NCI-H1092 (cell line): ENCODE measurements at places on chromosomes 4 and X.

- DNase-seq, result no peak
These were observed 175.8 kb upstream of the NPY2R start for GRCh38 chr4:155032521-155033229.

DNA sequence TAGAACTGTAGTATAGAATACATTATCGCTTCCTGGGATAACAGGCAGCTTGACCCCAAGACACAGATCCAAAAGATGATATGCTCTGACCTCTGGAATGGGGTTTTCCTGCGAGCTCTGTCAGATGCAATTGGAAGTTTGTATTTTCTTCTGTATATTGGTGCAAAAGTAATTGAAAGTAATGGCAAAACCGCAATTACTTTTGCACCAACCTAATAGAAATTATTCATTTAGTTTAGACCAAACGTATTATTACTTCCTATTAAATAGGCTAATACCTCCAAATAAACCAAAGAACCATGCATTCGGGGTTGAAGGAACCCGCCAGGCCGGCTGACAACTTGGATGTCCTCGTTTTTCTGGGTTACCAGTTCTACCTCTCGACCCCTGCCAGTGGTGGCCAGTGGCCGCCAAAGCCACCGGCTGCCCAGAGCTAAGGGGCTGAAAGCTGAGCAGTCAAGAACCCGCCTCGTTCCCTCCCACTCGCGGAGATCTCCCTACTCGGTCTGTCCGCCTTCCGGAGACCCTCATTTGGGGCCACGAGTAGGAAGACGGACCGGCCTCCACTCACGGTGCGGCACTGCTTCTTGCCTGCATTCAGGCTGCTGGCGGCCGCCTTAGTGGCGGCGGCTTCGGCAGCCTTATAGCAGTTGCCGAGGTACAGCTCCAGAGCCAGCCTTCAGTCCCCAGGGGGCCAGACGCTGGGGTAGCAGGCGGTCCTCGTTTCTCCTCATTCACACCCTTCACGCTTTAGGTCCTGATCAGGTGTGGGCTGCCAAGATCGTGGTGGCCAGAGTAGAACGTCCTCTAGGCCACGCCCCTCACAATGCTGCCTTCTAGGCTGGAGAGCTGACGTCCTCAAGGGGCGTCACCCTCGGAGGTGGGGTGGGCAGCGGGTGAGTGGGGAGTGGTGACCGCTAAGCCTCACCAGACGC is 121.9 kb downstream of the RBMX2 start:
- peak; percentile 11 for DNase-seq

DNA sequence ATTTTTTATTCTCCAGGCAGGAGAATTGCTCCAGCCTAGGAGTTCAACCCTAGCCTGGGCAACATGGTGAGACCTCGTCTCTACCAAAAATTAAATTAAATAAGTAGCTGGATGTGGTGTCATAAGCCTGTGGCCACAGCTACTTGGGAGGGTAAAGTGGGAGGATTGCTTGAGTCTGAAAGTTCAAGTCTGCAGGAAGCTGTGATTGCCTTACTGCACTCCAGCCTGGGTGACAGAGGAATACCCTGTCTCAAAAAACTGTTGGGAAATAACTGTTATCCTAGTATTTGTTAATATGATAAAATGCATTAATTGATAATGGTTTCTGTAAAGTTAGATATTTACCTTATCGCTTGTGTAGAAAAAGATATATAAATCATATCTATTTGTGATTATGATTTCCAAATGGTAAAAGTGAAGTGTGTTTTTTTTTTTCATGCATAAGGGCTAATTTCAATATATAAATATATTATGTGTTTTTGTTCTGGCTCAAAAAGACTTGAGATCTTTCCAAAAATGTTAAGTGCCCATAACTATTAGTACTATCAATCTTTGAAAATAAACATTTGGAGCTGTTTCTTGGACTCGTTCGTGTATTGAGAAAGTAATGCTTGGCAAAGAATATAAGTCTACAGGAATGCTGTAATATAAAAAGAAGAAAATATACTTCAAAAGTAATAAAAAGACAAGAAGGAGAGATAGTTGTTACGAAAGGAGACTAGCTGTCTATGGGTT is 396.6 kb downstream of the ADGRL3 start:
- no peak for DNase-seq

- no peak for DNase-seq
These were observed 192.3 kb upstream of the NR3C2 start for GRCh38 chr4:148634476-148634875.

- no peak for DNase-seq
These were observed 150.6 kb upstream of the TRPC5 start for GRCh38 chrX:112233164-112233563.

- DNase-seq, result no peak
These were observed 118.8 kb upstream of the CBR4 start for GRCh38 chr4:169128902-169129301.

DNA sequence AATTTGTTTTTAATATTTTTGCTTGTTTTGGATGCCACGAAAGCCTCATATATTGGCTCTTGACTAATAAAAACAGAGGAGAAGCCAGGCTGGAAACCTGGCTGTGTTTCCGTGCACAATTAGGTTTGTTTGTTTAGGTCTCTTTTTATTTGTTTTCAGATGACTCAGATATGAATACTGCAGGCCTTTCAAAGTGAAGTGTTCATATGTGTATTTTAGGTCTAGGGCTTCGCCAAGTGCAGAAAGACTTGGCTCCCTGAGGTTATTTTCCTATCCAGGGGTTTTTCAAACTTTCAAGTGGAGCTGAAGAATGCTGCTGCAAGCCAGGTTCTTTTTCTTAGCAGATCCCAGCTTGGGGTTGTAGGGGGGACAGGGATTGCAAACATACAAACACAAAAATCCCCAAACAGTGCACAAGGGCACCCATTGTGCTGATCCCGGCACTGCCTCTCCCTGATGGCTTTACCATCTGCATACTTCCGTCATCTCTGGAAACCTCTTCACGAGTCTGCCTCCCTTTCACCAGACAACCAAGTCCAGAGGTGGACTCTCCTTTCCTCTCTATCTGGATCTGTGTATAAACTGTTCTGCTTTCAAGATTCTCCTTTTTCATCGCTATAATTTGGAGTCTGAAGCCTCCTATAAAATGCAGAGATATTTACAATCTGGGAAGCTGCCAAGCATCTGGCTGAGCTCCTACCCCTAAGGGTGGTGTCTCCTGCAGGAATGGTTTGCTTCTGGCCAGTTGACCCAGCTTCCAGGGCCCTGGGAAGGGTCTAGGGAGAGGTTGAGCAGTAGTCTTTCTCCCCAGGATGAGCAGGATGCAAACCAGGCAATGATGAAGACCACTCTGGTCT is 108.6 kb downstream of the SMIM20 start:
- peak; percentile 52 for DNase-seq

DNA sequence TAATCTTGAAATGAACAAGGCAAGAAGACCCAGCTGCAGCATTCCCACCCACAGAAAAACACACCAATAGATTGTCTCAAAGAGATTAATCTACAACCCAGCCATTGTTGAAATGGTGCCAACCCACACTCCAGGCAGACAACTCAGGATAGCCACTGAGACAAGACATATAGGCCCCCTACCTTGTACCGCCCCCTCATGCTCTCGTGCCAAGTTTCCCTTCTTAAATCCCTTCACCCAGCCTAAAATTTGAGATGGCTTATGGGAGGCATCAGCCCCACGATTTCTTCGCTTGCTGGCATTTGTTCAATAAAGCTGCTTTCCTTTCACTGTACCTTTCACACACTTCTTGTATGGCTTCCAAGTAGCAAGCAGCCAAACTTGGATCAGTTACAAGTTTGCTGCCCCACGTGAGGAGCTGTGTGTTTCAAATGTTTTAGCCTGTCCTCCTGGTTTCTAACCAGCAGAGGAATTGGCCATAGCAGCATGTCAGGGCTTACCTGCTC is 1754.1 kb downstream of the C4orf33 start:
- DNase-seq, result no peak

DNA sequence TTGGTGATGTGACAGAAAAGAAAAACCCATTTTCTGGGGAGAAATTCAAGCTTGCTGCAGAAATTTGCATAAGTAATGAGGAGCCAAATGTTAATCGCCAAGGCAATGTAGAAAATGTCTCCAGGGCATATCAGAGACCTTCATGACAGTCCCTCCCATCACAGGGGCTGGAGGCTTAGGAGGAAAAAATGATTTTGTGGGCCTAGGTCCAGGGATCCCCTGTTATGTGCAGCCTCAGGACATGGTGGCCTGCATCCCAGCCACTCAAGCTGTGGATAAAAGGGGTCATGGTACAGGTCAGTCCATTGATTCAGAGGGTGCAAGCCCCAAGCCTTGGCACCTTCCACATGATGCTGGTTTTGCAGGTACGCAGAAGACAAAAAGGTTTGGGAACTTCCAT is 90.7 kb downstream of the TGIF2LX start:
- no peak for DNase-seq

- DNase-seq, result peak; percentile 10
These were observed 660 bp downstream of the GEMIN8 start for GRCh38 chrX:14029039-14029424.

DNA sequence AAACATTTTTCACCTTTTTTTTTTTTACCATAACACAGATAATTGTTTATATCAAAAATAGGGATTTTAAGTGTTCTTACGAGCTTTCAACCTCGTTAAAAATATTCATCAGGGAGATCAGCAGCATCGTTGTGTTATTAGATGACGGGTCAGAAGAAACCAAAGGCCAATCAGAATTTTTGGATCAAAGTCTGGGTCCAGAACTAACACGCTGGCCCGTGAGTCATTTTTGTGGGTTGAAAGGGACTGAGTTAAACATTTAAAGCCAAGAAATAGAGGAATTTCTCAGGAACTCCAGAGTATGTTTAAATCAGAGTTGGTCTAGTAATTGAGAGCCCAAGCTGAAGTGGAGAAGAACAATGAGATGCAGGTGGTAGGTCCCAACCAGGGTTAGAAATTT is 170.8 kb downstream of the TLL1 start:
- no peak for DNase-seq

DNA sequence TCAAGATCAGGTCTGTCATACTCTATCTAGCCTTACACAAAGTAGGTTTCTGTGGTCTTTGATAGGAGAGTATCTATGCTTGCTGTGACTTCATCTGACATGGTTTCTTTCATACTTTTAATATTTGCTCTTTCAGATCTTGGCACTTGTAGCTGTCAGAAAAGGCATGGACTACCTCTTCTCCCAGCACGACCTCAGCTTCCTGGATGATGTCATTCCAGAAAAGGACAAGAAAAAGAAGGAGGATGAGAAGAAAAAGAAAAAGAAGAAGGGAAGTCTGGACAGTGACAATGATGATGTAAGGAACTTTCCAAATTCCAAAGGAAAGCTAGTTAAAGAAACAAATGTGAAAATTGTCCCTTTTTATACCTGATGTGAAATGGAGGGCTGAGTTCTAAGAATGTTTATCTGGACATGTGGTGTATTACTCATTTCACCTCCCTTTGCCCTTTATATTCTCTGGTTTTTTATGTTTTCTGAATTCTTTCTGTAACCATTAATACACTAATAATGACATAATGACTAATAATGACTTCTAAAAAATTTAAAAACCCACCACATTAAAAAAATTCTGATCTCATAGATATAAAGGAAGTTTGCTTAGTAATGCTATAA is 221.2 kb downstream of the SLC4A4 start:
- no peak for DNase-seq

GRCh38 chr4:168021666-168022065 is 70.7 kb upstream of the ANXA10 start:
- DNase-seq, result no peak

DNA sequence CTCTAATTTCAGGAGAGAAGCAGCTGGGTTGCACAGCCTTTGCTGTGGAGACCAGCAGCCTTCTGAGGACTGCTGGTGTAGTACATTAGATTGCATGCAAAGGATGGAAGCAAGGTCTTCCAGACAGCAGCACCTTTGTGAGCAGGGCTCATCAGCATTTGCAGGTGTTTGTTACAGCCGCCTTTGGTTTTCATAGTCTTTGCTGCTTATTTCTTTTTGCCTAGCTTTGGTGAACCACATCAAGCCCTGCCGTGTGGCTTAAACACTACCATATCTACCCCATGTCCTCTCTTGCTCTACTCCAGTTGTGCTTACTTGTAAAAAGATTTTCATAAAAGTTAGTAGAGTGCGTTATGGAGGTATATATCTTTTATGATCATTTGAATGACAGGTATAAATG is 57.5 kb downstream of the MTM1 start:
- no peak for DNase-seq

- DNase-seq, result no peak
These were observed 12.8 kb upstream of the F8A1 start for GRCh38 chrX:154873329-154873728.

- DNase-seq, result no peak
These were observed 43.4 kb upstream of the PHF8 start for GRCh38 chrX:54087661-54088060.

- no peak for DNase-seq
These were observed 32.0 kb upstream of the AMELX start for GRCh38 chrX:11261260-11261659.
